ENCODE measurements at places on chromosomes 6 and 20.

DNA sequence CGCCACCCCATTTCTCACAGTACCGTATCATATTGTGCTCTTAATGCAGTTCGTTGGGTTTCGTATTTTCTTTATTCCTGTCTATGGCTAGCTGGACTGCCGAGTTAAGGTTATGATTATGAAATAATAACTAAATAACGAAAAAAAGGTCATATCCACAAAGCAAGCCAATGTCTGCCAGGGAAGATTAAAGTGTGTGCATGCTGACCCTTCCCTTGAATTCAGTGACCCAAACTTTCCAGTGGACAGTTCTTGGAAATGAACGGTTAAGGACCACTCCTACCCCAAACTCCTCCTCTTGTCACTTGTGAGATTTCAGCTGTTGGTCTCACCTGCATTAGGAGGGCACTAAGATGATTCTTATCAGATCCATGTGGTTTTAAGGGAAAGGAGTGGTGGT, 171.6 kb downstream of the ZNF217 start:
- no peak for DNase-seq

- no peak for DNase-seq
Measured at GRCh38 chr6:159760602-159761057, 1.2 kb upstream of the ACAT2 start.

GRCh38 chr6:40894962-40895799, 143.8 kb downstream of the UNC5CL start:
- DNase-seq = no peak

DNA sequence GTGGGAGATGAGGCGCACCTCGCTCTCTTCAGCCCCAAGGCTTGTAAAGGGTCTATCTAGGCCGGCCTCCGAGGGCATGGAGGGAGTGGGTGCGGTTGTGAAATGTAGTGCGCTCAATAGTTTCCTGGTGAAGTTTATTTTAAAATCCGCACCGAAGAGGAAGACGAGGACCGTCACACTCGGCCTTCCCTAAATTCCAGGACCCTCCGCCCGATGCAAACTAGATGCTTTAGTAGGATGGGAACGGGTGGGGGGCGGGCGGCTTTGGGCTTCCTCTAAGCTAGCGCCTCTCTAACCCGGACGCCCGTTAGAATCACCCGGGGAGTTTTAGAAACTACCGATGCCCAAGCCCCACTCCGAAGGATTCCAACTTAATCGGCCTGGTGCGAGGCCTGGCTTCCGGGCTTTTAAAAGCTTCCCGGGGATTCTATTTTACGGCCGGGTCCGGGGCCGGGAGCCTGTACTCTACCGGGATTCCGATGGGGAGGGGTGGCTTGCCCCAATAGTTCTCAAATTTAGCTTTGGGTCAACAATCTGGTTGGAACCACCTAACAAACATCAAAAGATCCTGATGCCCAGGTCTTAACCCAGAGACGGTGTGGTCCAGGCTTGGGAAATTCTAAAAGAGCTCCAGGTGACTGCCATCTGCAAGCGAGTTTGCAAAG, 548 bp upstream of the BCAS4 start:
- no peak for DNase-seq

DNA sequence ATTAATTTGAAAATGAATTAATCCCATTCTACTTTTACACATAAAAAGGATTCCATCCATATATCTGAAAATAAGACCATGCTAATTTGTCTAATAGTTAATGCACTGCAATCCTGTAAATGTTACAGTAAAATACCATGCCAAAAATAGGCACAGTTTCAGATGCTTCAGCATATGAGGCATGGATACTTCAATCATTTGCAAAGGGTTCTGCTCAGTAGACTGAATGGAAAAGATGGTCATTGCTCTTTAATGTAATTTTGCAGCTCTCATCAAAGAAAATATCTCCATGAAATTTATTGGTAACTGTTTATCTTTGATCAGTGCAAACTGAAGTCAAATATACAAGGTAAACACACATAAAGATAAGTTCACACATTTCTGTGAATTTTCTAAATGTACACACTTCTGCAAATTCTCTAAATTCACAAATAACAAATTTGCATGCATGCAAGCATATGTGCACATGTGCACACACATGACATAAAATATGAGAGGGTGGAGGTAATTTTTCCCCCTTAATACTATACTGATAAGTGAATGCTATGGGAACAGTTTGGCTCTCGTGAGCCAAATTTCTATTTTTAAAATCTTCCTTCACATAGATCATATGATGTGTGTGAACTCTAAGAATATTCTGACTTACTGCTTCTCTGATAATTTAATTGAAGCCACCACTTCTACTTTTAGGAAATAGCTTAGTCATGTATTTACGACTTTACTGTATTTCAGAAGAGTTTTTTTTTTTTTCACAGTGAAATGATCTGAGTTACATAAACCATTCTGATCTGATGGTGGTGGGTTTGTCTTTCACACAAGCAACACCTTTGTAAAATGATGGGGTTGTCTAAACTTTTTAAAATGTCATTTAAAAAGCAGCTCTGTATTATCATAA, 996.8 kb upstream of the CITED2 start:
- DNase-seq = no peak

Measured in tibial nerve (tissue), 4 donors.